ENCODE measurements at places on chromosomes 12 and 14. TPM values are rescaled to one million over a fixed set of nuclear protein-coding genes. Genes with fewer than 3 reads are reported as not detected.

CRIP1 gene
- total RNA-seq: 9.4 TPM

KRT85 gene
- not detected for total RNA-seq

DNA sequence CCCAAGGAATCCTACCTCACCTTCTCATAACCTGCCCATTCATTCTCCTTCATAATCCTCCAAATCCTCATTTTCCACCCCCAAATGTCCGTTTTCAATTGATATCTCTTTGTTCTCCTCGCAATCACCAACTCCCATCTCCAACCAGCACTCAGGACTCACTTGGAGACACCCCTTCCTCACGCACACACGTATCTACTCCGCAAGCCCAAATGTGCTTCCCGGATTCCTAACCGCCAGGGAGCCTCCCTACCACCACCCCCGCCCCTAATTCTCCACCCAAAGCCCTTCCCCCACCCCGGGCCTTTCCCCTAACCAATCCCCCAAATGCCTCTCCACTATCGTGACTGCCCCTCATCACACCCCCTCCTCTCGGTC lies 304 bp downstream of the KCTD10 start:
- DNase-seq: no peak

DNA sequence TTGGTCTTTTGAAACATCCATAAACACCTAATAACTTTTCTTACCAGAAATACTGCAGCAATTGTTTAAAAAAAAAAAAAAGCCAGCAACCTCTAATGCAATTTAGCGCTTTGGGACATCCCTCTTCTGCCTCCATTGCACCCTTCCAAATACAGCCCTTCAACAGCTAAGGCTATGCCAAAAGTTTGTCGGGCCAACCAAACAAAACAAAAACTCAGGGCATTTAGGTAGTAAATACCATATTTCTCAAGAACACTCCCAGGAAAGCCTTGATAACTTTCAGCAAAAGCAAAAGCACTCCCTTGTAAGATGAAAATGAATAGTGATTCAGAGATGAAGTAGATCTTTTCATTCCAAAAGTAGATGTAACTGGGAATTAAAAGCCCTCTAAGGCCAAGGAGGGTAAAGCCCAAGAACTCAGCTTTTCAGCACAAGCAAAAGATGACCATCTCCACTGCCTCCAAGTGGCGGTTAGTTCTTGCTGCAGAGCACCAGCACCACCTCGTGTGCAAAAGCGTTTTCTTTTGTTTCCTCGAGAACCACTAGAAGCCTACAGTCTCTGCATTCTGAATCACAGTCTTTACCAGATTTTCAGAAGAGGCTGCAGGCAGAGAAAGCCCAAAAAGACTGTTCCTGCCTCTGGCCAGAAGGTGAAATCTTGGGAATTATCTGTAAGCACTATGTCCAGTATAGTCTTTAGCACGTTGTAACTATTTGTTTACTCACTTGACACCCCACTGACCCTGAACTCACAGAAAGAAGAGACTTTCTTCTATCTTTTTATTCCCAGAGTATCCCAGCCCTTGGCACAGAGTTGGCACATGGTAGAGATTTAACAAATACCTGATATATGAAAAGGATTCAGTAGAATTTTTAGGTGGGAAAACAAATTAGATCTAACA lies 53.1 kb downstream of the SIX6 start:
- DNase-seq: peak; percentile 55

GRCh38 chr12:42996869-42997431 lies 407.4 kb upstream of the PRICKLE1 start:
- no peak for DNase-seq

DNA sequence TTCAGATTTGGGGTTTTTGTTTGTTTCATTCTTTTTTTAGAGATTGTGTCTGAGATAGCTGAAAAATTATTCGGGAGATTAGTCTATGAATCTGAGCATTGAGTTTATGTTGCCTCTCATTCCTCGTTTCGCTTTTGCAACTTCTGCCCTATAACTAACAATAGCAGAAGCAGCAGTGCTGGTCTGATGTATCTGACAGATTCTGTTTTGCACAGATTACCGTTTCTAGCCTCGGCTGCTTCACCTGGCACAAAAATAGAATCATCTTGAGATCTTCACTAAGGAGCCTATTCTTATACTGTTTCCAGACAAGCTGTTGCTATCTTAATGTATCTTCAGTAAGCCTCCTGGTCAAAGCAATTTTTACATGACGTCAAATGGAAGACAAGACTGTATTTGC lies 29.2 kb downstream of the KCNJ8 start:
- DNase-seq: no peak

- DNase-seq: no peak
Measured at GRCh38 chr12:53332744-53333143, 3.4 kb downstream of the SP7 start.

- DNase-seq: no peak
Measured at GRCh38 chr14:57491640-57492039, 2.0 kb downstream of the CCDC198 start.

DNA sequence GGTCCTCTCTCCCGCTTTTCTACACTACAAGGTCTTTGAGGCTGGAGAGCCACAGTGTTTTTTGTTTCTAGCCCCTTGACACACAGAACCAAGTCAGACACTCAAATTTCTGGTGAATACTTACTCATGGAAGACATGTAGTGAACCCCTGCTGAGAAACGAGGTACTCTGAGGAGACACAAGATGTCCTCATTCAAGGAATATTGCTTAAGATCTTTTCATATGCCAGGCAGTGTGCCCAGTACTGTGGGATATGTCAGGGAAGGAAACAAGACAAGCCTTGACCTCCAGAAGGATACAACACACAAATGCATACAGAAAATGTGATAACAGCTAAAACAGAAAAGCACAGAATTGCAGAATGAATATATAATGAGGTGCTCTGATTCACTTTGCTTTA lies 75.9 kb downstream of the TMTC1 start:
- DNase-seq: no peak

GRCh38 chr12:104522985-104523722 lies 66.4 kb downstream of the CHST11 start:
- DNase-seq: no peak
